Dermis microvascular lymphatic vessel endothelial cell (primary cell): ENCODE measurements at places on chromosomes 16 and 17.

GRCh38 chr16:66346221-66346620 lies 20.3 kb upstream of the CDH5 start:
- DNase-seq, result no peak

DNA sequence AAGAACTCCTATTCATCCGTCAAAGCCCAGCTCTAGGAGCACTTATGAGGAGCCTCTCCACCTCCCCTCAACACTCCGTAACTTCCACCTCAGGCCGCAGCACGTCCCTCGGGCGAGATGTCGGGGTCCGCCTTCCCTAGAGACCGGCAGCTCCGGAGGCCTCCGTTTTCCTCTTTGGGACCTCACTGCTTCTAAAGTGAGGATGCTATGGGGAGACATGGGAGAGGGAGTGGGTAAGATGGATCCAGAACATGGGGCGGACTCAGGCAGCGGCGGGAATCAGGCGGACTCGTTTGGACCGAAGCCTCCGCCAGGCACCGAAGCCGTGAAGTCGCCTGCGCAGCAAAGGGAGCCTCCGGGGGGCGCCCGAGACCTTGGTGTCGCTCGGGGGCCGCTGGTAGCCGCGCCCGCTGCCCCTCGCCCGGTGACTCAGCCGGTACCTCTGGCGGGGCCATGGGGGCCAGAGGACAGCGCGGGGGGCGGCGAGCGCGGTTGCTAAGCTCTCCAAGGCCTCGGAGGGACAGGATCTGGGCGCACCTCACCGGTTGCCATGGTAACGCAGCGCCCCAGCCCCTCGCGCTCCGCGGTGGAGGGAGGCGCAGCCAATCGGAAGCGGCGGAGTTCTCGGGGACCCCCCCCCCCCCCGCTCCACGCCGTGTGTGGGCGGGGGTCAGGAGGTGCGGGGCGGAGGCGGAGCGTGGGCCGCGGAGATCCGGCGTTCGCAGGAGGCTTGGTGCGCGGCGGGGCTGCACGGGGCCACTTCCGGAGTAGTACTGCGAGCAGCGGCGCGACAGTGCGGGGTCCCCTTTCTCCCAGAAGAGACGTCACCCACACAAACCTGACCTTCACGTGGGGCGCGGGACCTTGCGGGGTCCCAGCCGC lies 1.3 kb upstream of the HIC1 start:
- no peak for DNase-seq

DNA sequence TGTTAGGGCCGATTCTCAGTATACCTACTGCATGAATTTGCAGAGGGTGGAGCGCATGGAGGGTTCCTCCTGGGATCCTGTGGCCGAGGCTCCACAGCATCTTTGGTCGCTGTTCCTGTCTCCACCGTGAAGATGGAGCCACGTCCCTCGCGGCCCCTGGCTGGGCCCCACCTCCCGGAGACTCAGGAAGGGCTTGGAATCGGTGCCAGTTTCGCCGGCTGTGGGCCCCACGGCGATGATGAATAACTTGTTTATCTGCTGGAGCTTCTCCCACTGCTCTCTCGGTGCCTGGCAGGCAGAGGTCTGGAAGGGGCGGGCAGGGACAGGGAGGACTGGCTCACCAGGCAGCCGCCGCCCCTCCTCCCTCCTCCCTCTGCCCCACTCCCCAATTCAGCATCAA lies 8.1 kb downstream of the SLC5A11 start:
- peak; percentile 65 for DNase-seq

- DNase-seq, result no peak
Observed at GRCh38 chr16:66116163-66117002, 250.1 kb upstream of the CDH5 start.

GRCh38 chr17:43341715-43342588 lies 56.8 kb upstream of the ARL4D start:
- DNase-seq, result peak; percentile 71

- no peak for DNase-seq
Observed at GRCh38 chr16:83037884-83038283, 411.1 kb downstream of the CDH13 start.

DNA sequence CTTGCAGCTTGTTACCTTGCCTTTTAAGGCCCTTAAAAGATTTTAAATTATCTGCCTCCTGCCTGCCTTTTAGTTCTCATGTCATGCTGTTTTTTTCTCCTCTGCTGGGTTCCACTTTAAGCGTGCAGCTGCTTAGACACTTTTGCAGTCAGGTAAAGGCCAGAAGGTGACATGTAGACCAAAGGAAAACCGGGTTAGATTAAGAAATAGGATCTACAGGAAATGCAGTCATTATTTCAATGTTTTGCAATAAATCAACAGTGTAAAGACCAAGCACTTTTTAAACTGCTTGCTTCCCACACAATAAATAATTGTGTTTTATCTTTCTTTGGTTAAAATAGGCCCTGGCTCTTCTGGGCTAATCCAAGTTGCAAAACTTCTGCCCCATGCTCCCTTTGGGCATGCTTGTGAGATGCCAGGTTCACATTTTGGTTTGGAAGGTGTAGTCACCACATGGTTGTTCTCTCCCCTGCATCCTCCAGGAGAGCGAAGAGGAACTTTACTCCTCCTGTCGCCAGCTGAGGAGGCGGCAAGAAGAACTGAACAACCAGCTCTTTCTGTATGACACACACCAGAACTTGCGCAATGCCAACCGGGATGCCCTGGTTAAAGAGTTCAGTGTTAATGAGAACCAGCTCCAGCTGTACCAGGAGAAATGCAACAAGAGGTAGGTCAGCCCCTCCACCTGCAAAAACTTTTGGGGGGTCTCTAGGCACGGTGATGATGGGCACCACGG lies 54.9 kb downstream of the SDR42E1 start:
- DNase-seq, result no peak

DNA sequence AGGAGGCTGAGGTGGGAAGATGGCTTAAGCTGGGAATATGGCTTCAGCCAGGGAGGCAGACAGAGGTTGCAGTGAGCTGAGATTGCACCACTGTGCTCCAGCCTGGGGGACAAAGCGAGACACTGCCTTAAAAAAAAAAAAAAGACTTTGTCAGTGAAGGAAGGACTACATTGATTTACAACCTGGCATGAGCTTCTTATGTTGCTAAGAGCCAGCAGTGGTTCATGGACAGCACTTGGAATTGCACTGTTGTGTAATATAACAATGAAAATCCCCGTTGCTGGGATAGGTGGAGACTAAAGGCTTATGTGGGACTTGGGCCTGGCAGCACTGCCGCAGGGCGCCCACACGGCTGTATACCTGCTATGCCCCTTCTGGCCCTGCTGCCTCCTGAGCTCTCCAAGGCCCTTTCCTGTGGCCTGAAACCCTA lies 14.1 kb upstream of the SLC16A5 start:
- no peak for DNase-seq

DNA sequence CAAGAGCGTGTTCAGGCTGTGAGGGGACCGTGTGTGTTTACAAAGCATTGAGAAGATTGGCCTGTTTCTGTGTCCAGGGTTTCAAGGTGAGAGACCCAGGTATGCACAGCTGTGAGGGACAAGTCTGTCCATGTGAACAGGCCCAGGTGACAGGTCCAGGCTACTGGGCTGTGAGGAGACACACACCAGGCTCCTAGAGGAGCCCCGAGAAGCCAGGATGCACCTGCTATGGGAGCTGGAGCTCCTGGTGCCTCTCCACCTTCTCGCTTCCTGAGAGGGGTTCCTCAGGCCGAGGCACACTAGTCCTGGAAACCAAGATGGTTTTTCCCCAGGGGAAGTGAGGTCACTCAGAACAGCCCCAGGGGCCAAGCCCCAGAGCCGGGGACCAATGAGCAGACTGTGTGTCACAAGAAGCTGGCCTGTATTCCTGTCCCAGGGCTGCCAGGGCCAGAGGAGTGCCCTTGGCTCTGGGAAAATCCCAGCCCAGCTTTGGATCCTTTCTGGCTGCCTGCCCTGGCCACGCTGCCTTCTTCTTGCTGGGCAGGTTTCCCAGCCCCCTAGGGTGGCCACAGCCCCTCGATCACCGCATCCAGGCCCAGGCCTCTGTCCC lies 153.4 kb upstream of the PLCG2 start:
- DNase-seq, result peak; percentile 96

GRCh38 chr17:811051-811784 lies 29.1 kb downstream of the MRM3 start:
- DNase-seq, result no peak

DNA sequence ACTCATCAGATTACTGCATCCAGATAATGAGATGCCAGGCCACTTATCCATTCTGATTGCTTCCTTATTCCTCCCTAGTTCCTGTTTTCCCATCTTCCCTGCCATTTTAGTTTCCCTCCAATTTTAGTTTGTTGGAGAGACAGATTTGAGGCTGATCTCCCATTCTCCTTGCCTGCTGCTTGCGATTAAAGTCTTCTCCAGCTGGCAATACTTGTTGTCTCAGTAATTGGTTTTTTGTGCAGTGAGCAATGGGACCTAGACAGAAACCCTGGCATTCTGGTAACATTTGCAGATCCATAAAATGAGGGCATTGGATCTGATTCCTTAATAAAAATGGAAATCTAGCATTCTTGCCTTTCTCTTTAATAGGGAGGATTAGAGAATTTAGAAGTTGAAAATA lies 17.6 kb upstream of the ELAC2 start:
- no peak for DNase-seq

- DNase-seq, result no peak
Observed at GRCh38 chr16:81497690-81498089, 53.1 kb downstream of the CMIP start.

- no peak for DNase-seq
Observed at GRCh38 chr16:74070237-74070636, 226.4 kb upstream of the PSMD7 start.

DNA sequence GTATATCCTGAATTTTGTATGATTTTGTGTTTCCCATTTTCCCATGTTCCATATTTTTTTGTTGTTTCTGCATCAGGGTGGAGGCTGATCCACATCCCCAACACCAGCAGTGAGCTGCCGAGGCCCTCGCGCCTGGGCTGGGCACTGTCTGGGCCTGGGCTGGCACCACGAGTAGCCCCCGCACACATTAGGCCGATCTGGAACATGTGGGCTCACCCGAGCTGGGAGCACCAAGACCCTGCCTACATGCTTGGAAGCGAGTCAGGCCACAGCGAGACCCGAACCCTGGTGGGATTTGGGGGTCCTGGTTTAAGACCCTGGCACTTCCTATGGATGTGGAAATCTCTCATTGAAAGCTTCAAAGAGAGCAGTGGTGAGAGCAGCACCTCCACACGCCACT lies 8.5 kb downstream of the KCTD5 start:
- no peak for DNase-seq

GRCh38 chr16:70665113-70665694 lies 18.8 kb downstream of the IL34 start:
- DNase-seq, result no peak

- DNase-seq, result no peak
Observed at GRCh38 chr16:3873482-3874173, 6.9 kb downstream of the CREBBP start.

DNA sequence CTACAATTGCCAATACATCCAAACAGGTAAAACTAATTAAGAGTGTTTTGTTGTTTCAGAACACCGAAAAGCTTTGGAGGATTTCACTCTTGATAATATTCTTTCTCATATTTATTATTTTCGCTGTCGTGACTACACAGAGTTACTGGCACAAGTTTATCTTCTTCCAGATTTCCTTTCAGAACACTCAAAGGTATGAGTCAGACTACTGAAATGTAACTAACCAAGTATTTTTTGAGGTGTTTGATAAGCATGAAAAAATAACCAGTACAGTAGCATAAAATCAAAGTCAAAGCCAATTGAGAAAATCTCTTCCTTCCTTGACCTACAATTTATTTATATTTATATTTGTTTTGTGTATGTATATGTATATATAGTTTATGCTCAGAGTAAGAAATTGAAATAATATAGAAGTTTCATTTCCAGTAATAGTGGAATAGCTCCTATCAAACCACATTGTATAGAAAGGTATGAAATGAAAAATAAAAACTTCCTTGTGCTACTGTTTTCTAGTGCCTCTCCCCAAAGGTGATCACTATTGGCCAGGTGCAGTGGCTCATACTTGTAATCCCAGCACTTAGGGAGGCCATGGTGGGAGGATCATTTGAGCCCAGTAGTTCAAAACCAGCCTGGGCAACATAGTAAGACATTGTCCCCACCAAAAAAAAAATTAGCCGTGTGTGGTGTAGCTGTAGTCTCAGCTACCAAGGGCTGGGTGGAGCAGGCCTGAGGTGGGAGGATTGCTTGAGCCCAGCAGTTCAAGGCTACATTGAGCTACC lies 10.9 kb downstream of the RAD51C start:
- DNase-seq, result peak; percentile 83

DNA sequence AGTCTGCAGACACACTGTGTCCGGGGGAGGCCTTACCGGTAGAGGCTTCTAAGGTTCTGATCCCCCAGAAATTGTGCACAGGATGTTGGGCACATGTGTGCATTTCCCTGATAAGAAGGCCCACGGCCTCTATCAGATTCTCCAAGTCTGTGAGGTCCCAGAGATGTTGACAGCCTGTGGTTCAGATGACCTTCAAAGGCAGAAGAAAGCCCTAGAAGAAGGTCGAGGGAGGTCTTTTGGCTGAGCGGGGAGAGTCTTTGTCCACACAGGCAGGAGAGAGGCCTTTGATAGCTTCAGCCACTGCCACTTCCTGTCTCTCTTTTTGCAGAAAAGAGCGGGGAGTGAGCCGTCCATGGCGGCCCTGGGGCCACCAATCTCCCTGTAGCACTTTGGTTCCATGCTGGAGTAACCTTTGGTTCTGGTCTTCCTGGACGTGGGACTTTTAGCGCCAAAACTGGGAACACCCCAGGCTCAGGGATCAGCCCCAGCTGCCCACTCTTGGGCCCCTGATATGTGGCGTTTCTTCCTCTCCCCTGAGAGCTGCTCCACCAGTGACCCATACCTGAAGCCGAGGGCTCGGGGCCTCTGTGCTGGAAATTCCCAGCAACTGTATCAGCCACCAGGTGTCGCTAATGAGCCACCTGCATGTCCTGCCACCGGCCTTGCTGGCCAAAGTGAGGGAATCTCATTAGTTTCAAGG lies 28.1 kb upstream of the LGALS9 start:
- peak; percentile 67 for DNase-seq
